KG1 (cell line): ENCODE measurements at places on chromosomes 1 and 21.

GRCh38 chr1:40107290-40107959 lies 10.4 kb upstream of the PPT1 start:
- DNase-seq = no peak

GRCh38 chr1:63487336-63488065 lies 35.5 kb downstream of the ITGB3BP start:
- DNase-seq = no peak

GRCh38 chr1:38326135-38326534 lies 279.5 kb upstream of the POU3F1 start:
- DNase-seq = no peak

DNA sequence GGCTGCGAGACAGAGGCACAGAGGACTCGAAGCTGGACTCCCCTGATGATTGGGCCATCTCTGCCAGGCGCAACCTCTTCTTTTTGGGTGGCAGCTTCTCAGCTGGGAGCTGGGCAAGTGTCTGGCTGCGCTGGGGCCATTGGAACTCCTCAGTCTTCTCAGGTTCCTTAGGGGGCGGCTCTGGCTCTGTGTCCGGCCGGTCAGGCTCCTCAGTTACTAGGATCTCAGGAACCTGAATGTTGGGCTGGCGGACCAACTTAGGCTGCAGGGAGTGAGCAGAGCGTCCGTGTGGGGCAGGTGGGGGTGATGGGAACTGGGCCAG lies 97.5 kb upstream of the EDN2 start:
- DNase-seq = no peak

DNA sequence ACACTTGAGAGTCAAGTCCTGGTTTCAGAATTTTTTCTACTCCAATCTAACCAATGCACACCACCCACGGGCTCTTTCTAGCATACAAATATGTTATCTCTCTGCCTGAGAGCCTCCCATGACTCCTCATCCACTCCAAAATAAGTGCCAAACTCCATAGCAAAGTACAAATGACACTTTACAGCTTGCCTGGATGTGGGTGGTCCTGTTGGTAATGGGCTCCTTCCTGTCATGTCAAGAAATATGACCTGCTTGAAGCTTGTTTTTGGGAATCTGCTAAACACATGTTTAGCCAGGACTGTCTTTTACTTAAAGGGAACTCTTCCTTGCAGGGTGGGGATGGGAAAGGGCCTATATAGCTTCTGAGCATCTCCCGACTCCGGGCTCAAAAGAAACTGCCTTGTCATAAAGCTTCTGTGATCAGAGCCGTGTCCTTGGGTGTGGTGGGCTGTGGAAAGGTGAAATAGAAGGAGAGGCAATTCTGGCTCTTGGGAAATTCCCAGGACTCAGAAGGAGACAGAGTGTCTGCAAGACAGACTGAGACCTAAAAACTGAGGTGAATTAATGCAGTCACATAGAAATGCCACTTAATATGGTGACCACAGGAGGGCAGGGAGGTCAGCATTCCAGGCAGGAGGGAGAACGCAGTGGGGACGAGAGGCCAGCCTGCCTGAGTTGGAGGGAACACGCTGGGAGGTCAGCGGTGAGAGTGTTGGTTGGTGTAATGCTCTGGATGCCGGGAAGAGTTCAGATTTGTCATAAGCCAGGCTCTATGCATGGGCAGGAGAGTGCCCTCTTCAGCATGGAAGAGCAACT lies 6.1 kb upstream of the IGFN1 start:
- DNase-seq = no peak

DNA sequence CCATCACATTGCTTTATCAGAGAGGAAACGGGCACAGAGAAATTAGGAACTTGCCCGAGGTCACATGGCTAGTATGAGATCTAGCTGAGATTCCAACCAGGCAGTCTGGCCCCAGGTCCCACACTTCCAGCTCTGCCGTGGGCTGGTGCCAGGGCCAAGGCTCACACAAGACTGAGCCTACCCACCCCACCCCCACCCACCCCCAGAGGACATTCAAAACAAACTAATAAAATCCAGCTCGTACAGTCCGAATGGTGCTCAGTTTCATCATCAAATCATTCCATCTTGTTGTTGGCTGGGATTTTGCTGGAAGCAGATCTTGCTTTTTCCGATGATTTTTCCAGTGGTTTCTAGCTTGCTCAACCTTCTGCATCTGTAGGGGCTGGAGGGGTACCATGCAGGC lies 27.9 kb downstream of the MATN1 start:
- DNase-seq = no peak

GRCh38 chr1:163672976-163673758 lies 351.4 kb downstream of the NUF2 start:
- DNase-seq = no peak

GRCh38 chr1:31742462-31743212 lies 21.5 kb downstream of the ADGRB2 start:
- DNase-seq = no peak

GRCh38 chr1:58924821-58925220 lies 141.0 kb upstream of the JUN start:
- DNase-seq = no peak

GRCh38 chr1:83999316-83999819 lies 436 bp upstream of the TTLL7 start:
- DNase-seq = no peak

- DNase-seq = no peak
Measured at GRCh38 chr1:6378096-6378746, 15.3 kb downstream of the ACOT7 start.

DNA sequence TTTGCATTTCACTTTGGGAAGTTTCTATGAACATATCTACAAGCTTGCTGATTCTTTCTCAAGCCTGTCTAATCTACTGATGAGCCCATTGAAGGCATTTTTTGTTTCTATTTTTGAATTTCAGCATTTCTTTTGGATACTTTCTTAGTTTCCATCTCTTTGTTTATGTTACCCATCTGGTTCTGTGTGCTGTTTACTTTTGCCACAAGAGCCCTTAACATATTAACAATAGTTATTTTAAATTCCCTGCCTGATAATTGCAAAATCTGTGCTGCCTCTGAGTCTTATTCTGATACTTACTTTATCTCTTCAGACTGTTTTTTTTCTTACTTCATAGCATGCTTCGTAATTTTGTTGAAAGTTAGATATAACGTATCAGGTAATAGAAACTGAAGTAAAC lies 75.8 kb upstream of the ZRANB2 start:
- no peak for DNase-seq

DNA sequence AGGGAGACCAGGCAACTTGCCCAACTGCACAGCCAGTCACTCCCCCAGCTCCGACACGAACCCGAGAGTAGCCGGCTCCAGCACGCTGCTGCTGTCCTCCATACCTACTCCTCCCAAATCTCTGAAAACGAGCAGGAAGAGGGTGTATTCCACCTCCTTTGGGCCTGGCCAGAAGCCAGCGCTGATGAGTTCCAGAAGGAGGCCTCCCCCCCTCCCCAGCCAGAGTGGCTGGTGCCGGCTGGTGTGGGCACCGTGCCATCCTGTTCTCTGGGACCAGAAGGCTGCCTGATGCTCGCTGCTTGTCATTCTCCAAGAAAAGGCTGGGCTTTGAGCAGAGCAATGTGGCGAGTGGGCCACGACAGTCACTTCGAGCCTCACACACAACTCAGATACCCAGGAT lies 22.2 kb downstream of the KCNN3 start:
- DNase-seq = no peak

GRCh38 chr21:33021667-33022066 lies 4.1 kb upstream of the OLIG2 start:
- DNase-seq = no peak

DNA sequence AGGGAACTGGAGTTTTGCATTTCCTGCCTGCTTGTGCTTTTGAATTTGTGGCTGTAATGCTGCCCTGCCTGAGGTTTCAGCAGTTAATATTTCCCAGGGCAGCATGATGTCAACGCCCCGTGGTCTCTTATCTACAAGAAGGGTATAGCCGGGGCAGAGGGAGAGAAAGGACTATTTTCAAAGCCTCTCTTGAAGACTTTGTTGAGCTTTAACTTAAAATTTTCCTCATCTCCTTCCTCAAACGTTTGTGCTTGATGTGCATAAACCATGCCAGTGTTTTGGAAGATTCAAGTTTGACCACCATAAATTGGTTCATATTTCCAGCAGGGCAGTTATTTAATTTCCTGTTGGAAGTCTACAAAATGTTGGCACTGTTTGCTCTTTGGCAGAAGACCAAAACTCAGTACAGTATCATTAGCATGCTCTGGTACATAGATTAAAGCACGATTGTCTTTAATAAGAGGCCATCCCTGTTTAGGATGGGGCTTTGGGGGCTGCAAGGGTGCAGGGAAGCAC lies 43.4 kb downstream of the ROR1 start:
- no peak for DNase-seq

DNA sequence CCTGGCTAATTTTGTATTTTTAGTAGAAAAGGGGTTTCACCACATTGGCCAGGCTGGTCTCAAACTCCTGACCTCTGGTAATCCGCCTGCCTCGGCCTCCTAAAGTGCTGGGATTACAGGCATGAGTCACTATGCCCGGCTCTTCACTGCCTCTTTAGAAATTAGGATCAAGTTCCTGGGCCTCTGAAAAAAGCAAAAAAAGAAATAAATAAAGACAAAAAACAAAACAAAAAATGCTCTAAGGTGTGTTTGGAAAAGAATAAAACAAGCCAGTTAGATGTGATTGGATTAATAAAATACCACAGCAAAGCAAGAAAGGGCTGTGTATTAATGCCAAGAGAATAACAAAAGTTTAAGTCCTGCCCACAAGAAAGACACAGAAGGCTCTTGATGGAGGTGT lies 4.2 kb upstream of the ABCB10 start:
- DNase-seq = no peak

- DNase-seq = no peak
Measured at GRCh38 chr1:218665221-218665620, 320.1 kb downstream of the TGFB2 start.

DNA sequence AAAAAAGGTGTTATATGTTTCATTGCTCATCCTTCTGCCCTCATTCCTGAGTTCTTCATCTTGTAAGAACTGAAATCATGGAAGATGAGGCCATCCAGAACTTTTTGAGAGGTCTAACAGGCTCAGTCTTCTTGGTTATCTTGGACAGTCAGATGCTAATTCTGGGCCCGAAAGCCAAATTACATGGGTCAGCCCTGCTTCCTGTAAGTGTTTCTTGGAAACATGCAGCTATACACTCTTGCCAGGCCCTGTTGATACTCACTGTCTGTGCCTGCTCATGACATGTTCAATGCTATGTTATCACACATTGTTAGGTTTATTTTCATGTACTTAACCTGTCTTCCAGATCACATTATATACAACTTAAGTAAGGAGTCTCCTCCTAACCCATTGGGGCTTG lies 542.5 kb downstream of the NUF2 start:
- no peak for DNase-seq
